ENCODE measurements at places on chromosomes 5 and 9.
A peak's percentile ranks its signal among the peaks of the same experiment; 100 is the strongest.

DNA sequence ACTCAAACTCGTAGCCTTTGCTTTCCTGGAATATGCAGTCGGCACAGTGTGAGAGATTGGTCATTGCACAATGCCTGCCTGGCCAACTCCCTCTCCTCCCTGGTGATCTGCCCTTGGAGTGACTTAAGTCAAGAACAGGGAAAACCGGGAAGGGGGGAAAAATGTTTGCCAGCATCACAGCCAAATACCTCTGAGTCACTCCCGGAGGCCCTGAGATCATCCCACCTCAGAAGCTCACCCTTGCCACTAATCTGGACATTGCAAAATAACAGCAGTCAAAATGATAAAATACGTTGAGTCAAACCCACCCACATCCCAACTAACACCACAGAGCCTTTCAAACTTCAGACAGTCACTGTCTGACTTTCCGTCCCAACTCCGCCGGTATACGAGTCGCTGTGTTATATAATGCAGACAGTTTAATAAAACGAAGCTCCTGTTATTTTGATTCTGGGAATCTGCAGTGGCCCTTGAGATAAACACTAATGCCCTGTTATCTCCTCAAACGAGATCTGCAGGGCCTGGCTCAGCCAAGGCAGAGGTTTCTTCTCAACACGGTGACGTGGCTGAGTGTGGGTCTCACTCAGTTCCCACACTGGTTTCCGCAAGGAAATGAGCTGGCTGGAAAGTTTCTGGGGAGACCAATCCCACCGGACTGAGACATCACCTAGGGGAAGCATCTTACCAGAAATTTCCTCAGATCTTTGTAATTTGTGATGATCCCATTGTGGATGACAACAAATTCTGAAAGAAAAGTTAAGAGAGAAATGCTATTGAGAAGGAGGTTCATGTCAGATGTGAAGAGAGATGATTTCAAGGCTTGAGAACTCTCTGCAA, 22.1 kb downstream of the GFPT2 start:
- peak; percentile 100 for DNase-seq

DNA sequence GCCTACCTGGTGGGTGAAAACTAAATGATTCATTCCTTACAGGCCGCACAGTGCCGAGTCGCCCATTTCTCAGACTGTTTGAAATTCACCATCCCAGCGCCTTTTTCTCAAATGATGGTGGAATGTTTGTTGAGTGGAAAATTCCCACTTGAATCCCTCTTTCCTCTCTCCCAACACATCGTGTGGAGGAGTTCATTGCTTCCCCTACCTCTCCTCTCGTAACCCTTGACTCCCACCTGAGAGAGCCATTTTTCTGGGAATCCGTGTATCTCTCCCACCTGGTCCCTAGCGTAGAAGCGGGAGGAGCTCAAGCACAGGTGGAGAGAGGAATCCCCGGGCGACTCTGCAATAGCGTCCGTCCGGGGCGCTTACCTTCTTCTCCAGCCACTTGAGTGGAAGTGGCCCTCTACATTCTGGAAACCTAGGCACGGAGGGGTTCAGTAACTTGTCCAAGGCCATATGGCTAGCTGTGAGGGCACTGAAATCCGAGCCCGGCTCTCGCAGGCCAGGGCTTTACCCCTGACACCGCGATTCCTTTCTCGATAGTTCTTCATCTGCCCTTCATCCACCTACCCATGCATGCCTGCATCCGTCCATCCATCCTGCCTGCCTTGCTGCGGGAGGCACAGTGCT, 683 bp downstream of the OSMR start:
- DNase-seq = no peak

GRCh38 chr5:9713959-9714586, 83.9 kb upstream of the TAS2R1 start:
- DNase-seq = no peak

DNA sequence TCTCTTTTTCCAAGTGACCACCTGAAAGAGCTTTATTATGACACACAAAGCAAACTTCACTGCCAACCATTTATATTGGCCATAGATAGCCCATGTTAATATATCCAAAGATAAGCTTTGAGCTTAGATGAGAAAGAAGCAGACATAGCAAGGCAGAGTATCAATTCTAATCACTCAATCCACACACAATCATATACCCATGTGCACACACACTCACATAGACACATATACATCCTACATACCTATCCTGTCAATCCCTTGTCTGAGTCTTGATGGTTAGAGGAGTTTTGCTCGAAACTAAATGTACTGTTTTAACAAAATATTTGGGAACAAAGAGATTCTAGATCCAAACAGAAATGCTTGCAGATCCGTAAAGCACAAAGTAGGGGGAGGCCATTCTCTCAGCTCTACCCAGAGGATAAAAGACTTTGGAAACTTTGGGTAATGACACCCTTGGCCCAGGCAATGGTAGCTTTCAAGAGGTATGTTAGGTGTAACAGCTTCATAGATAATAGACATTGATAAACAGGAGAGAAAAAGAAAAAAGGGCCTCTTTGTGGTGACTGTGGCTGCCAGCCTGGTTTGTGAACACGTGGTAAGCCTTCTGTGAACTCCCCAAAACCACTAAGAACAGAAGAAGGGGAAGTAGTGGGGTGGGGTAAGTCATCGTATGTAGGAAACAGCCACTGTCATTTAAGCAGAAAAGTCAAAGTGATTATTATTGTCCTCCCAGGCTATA, 121.6 kb downstream of the TLR4 start:
- no peak for DNase-seq

GRCh38 chr5:17878541-17878940, 244.3 kb downstream of the TAF11L14 start:
- no peak for DNase-seq

- no peak for DNase-seq
These were observed 15.2 kb downstream of the ZBTB5 start for GRCh38 chr9:37449862-37450632.

GRCh38 chr5:122753500-122753899, 21.4 kb upstream of the SNX2 start:
- no peak for DNase-seq

- DNase-seq = peak; percentile 6
These were observed 106.7 kb upstream of the PTPN3 start for GRCh38 chr9:109604781-109605180.

DNA sequence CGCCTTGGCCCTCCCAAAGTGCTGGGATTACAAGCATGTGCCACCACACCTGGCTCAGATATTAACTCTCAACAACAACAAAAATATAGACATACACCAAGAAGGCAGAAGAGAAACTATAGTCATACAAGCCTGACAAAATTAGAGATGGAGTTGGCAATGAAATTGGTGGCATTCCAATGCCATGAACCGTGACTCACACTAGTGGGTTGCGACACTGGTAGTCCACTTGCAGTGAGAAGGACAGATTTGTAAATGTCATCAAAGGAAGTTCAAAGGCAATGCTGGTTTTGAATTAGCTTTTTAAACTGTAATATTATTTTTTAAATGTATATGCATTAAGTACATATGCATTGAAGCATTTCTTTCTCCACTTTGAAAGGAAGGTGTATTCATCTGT, 8.5 kb upstream of the DNAJC25 start:
- DNase-seq = peak; percentile 90

DNA sequence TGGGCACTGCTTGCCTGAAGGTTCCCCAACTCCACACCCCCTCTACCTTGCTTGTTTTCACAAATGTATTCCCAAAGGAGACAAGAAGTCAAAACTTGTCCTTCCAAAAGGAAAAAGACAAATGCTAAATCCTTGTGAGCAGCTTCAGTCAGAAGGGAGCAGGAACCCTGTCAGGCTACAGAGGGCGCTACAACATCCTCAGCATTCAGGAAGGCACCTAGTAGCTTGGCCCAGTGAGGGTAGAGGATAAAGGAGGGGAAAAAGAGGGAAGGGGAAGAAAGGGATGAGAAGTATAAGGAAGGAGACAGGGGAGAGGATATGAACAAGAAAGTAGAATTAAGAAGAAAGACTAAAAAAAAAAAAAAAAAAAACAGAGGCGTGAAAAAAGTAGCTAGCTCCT, 97.5 kb downstream of the MLLT3 start:
- DNase-seq = peak; percentile 22

- DNase-seq = no peak
These were observed 1106.0 kb downstream of the TAF11L14 start for GRCh38 chr5:18740301-18740700.

GRCh38 chr9:100601216-100601615, 23.3 kb downstream of the CAVIN4 start:
- DNase-seq = peak; percentile 59

DNA sequence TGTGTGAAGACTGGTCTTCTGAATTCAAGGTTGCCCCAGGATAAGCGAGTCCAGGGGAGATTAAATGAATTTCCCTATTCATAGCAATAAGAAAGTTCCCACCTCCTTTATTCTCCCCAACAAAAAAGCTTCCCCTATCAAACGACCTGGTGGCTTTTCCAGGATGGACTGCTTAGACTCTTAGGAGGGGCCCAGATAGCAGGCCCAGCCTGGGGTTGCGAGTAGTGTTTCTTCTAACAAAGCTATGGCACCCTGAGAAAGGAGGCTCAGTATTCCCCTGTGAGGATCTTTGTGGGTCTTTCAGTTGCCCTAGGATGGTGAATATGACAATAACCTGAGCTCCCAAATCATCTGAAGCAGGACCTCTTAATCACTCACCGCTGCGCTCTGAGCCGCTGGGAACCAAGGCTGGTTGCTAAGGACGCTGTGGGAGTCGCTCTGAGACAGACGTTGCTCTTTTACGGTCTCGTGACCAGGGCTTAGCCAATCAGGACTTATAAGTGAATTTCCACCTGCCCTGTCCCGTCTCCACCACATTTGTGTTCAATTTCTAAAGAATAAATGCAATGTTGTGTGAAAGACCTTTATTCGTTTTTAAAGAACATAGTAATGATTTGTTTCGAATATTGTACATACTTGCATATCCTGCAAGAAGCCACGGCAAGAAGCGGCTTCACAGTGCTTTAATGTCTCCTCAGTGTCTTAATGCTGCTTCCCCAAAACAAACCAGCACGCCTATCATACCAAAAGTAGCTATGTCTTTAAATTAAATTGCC, at the start of gene TMEM232:
TMEM232 (minus strand) TSS at position 423 of the 776 bp plus-strand sequence. CDS start 59,319 bp downstream, outside the sequence.
- peak; percentile 82 for DNase-seq

DNA sequence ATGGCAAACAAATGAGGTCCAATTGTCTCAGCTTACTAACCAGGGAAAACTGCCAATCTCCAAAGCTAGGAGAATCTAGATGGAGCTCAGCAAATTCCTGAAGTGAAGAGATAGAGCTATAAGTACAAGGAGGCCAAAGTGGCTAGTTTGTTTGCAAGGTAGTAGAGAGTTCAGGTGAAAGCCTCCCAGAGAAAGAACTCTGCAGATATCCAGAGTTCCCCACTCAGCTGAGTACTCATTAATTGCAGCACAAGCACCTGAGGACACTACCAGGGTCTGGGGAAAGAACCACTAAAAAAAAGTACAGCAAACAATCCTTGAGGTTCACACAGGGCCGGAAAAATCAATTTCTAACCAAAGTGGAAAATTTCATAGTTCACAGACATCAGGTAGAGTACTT, 250.9 kb downstream of the TMEM232 start:
- DNase-seq = no peak

GRCh38 chr9:90999425-91000397, 198.1 kb downstream of the SYK start:
- DNase-seq = peak; percentile 65

GRCh38 chr5:154647761-154648145, 107.4 kb upstream of the LARP1 start:
- DNase-seq = no peak

DNA sequence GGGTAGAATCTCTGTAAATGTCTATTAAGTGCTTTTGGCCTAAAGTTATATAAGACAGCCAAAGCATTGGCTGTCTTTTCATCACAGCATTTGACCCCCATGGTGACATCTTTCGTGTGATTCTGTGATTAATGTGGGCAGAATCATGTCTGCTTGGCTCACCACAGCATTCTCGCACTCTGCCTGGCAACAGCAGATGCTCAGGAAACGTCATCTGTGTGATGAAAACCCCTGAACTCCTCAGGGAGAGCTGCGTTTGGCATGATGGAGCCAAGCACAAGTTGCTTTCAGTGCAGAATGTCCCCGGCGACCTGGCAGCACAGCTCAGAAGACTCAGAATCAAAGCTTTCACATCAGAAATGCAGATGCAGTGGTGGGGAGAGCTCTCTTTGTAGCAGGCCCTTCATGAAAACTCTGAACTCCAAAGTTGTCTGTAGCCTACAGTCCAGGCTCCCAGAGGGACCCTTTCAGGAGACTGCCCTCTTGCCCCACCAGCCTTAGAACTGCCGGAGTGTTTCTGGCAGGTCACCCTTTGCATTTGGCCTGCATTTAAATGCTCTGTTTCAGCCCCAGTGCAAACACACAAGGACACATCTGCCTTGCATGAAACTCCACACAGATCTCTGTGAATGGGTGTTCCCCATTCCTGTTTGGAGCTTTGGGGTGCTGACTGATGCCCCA, 155.6 kb upstream of the PANK3 start:
- DNase-seq = peak; percentile 81

GRCh38 chr5:74684900-74685851, at the start of gene HEXB:
TSS of gene HEXB (plus strand) at chr5:74685233. CDS start at chr5:74685261, 28 bp downstream.
- peak; percentile 75 for DNase-seq

GRCh38 chr5:98581112-98581997, 192.1 kb upstream of the RGMB start:
- peak; percentile 71 for DNase-seq

DNA sequence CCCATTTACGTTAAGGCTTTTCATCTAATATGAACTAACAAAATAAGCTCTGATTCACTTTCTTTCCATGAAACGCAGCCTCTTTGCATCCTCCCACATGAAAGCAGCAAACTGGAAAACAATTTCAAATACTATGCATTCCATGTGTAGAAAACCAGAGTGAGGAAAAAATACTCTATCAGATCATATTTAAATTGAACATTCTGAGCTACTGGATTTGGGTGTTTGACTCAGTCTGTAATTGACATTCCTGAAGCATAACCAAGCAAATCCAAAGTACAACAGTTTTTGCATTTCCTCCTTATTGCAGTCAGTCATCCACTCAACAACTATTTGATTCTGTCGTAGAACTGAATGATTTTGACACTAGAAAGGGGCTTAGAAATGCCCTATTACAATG, 399.1 kb upstream of the NMUR2 start:
- no peak for DNase-seq

- no peak for DNase-seq
These were observed 7.8 kb downstream of the HMHB1 start for GRCh38 chr5:143819716-143820115.

DNA sequence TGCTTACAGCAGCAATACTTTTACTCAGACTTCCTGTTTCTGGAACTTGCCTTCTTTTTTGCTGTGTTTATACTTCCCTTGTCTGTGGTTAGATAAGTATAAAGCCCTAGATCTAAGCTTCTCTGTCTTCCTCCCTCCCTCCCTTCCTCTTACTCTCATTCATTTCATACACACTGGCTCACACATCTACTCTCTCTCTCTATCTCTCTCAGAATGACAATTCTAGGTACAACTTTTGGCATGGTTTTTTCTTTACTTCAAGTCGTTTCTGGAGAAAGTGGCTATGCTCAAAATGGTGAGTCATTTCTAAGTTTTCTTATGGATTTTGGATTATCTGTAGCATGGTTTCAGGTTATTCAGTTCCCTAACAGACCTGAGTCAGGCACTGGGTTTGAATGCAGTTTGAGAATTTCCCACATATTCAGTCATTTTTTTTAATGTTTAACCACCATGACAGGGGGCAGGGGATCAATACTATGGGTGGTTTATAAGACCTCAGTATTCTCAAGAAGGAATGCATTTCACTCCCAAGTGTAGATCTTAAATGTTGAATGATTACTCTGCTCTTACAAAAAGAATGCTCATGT, at the start of gene IL7R:
IL7R (plus strand) TSS at position 127 of the 587 bp plus-strand sequence; CDS start at position 214, 87 bp downstream.
- peak; percentile 64 for DNase-seq

- no peak for DNase-seq
These were observed 2.0 kb downstream of the SV2C start for GRCh38 chr5:76085243-76085579.

Data from fibroblast of mammary gland (primary cell).